ENCODE measurements at places on chromosomes 3 and 15. TPM values are rescaled to one million over a fixed set of nuclear protein-coding genes. Genes with fewer than 3 reads are reported as not detected.

DNA sequence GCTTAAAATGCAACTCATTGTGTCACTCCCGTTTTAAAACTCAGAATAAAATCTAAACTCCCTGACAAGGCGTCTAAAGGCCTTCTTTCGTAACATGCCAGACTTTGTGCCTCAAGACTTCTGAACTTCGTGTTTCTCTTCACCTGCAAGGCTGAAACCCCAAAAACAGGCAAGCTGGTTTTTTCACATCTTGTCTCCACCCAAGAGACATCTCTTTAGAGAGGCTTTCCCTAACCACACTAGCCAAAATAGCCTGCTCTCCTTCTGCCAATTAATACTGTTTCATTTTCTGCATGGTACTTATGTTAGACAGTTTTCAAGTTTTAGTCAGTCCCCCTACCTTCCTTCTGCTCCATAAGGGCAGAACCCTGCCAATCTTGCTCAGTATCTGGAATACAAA lies 41.6 kb downstream of the RAF1 start:
- DNase-seq: no peak

GRCh38 chr3:54120657-54121413 lies 1.5 kb upstream of the CACNA2D3 start:
- DNase-seq: no peak

DNA sequence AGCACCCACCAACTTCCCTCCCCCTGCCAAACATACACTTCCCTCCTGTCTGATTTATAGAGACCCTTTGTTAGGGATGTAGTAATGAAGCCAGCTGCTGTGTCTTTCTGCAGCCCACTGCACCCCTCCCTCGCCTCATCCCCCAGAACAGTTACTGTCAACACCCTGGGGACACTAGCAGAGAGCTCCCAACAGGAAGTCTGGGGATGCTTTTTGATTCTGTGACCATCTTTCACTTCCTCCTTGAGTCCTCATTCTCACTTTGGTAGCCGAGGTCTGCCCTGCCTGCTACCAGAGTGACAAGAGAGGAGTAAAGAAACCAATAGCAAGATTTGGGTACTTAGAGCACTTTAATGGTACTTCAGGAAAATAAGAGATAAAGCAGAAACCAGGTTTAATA lies 201.6 kb downstream of the SATB1 start:
- no peak for DNase-seq

- peak; percentile 100 for DNase-seq
Observed at GRCh38 chr3:185656321-185656840, 70.3 kb downstream of the SENP2 start.

The THRB gene
- total RNA-seq: 0.69 TPM

- DNase-seq: peak; percentile 96
Observed at GRCh38 chr3:42071904-42072812, 19.0 kb upstream of the TRAK1 start.

The STRA6 gene
- not detected for total RNA-seq

GRCh38 chr3:178785961-178786360 lies 249.7 kb downstream of the KCNMB2 start:
- peak; percentile 75 for DNase-seq

DNA sequence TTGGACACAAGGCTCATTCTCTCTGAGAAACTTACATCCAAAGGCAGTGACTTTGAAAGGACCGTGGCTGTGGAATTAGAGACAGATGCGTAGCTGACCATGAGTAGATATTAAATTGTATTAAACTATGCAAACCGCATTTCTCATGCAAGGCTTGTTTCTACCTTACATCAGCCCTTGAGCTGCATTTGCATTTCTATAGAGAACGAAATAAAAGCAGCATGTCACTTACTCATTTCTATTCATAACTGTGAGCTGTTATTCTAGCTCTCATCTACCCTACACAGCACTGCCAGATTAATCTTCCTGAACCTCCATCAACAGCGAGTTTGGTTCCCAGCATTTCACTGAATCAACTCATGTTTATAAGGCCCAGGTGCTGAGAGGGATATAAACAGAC lies 72.3 kb downstream of the THSD4 start:
- DNase-seq: no peak

DNA sequence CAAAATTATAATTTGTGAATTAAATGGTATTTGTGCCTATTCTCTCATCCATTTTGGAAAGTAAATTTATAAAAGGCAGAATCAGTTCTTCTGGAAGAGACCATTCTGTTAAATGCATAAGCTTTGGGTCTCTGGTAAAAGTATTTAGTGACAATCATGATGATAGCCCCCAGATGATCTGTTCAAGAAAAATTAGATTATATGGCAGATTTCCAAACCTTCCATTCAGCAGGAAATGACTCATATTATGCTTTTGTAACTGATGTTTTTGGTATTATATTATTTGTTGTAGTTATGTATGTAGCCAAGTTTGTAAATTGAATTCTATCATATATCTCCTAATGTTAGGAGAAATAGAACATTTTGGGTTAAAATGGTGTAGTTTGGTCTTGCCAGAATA lies 340.8 kb upstream of the DPH6 start:
- peak; percentile 16 for DNase-seq

DNA sequence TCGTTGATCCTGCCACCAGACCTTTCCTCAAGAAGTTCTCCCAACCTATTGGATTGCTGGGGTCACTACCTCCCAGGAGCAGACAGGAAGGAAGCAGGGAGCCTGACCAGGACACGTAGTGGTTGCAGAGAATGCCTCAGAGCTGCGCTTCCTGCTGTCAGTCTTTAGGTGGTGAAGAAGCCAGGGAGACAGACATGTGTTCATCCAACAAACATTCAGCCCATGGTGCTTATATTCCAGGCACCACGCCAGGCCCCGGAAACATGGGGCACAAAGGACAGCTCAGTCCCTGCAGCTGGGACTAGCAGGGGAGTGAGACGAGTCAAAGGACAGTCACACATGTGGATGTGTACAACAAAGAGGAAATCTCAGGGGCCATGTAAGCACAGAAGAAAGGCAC lies 26.0 kb upstream of the CORO2B start:
- DNase-seq: peak; percentile 75

GRCh38 chr3:46935989-46936558 lies 40.5 kb downstream of the CCDC12 start:
- DNase-seq: no peak

DNA sequence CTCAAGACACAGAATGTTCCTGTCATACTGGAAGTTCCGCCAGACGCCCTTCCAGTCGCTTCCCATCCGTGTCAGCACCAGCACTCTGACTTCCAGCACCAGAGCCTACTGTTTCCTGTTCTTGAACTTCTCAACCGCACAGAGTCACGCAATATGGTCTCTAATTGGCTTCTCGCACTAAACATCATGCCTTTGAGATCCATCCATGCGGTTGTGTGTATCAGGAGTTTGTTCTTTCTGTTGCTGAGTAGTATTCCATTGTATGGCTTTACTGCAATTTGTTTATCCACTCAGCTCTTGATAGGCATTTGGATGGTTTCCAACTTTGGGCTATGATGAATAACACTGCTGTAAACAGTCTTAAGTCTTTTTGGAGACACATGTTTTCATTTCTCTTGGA lies 112.1 kb downstream of the LRRK1 start:
- no peak for DNase-seq

The TGM5 gene
- total RNA-seq: 0.20 TPM

- peak; percentile 34 for DNase-seq
Observed at GRCh38 chr3:33438284-33438668, 1.9 kb downstream of the UBP1 start.

Measured in HT1080 (cell line).